ENCODE measurements at places on chromosomes 5 and 9.

DNA sequence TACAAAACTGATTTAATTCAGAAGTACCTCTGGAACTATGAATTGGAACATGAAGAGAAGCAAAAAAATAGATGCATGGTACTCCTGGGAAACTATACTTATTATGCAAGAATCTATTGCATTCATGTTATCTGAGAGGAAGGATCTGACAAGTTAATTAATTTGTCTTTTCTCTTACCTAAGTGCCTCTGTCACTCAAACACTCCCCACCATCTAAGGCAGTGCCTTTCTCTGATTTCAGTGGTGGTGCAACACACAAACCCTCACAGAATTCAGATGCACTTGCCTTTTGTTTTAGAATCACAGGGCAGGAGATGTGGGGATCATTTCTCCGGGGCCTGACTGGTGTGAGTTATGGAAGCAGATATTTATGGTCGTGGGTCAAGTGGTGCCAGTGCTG, 52.5 kb upstream of the C9orf72 start:
- no peak for DNase-seq

DNA sequence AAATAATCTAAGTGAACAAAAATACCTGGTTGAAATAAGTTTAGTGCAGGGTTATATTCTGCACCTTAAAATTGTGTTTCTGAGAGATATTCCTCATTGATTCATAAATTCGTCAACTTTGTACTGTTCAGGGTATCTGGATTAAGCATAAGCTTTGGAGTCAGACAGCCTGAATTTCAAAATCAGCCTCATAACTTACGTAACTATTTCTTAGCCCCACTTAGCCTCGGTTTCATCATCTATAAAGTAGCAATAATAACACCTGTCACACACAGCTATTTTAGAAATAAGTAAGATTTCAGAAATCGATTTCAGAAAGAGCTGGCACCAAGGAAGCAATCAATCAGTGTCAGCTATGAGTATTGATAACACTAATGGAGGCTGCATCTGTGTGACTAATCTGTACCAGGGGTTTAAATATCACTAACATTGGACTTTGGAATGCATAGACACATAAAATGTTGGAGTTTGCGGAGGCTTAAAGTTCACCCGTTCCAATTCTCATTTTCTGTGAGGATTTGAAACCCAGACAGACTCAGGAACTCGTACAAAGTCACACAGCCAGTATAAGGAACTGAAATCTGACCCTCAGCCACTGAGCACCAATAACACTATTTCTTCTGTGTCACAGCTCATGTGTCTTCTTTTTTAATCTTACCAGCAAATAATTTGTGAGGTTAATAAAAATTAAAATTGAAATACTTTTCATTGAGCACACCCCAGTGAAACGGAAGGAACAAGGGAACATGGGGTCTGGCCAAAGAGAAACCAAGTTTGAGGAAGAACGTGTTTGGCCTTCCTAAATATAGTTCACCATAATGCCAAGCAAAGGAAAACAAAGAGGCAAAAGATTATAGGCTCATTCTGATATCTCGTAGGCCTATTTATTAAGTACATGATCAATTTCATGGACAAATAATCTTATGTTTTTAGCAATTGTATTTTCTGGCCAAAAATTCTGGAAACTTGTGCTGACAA, 194.4 kb upstream of the PTGER4 start:
- DNase-seq, result no peak

DNA sequence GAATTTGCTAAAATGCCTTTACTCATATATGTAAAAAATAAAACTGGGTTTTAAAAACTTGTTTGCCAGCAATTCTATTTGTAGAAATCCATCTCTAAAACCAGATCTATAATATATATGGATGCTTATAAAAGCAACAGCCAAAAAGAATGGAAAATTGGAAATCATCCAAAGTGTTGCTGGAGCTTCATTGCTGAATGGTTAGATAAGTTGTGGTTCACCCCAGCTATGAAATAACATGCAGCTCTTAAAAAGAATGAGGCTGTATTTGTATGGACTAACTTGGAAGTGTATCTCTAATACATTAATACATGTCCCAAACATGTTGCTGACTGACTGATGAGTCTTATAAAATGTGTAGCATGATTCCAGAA, 76.2 kb downstream of the STK10 start:
- peak; percentile 84 for DNase-seq

DNA sequence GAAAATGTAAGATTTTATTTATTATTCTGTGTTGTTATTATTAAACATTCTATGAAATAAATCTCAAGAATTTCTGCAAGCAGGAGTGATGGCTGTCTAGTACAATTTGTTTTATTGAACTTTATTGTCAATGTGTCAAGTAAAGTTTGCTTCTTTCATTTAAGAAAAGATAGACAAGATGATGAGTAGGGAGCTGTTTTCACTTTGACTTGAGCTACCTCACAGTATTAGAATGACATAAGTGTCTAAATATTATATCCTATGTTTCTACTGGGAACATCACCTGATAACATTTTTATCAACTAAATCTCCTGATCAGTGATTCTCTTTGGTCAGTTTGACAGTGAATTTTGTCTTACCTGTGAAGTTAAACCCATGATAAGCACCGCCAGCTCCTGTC, 12.7 kb upstream of the EDIL3 start:
- DNase-seq, result no peak

- DNase-seq, result peak; percentile 85
Measured at GRCh38 chr9:114364134-114365041, 23.4 kb downstream of the AKNA start.
